ENCODE measurements at places on chromosomes 1 and 21. TPM values are rescaled to one million over a fixed set of nuclear protein-coding genes. Genes with fewer than 3 reads are reported as not detected.
A peak's percentile ranks its signal among the peaks of the same experiment; 100 is the strongest.

- no peak for DNase-seq
- H3K27ac ChIP-seq, result no peak overlapping the region
- no peaks in the 10 kb centered on the region for H3K4me1 ChIP-seq
Measured at GRCh38 chr21:34182436-34182835, 109.1 kb downstream of the MRPS6 start.

DNA sequence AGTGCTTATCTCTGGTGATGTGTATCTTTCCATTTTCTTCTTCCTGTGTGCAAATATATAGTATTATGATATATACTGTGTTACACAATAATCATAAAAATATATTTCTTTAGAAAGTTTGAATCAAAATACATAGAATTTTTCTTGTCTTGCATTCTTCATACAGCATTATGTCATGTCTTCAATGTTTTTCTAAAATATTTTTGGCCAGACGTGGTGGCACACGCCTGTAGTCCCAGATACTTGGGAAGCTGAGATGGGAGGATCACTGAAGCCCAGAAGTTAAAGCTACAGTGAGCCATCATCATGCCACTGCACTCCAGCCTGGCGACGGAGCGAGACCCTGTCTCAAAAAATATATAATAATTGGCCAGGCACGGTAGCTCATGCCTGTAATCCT, 41.6 kb downstream of the IL6R start:
- H3K27ac ChIP-seq, result no peak overlapping the region
- H3K27me3 ChIP-seq, result no peaks in the 10 kb centered on the region
- no peak for DNase-seq
- no peaks in the 10 kb centered on the region for H3K36me3 ChIP-seq

- H3K4me1 ChIP-seq, result peaks cover 21% of the 10 kb centered on the region
- H3K27ac ChIP-seq, result peak overlapping the region; percentile 51
Measured at GRCh38 chr1:232704694-232705680, 75.1 kb upstream of the SIPA1L2 start.

- H3K4me3 ChIP-seq, result no peak overlapping the region
- peak overlapping the region; percentile 1 for H3K27ac ChIP-seq
- H3K4me1 ChIP-seq, result peaks cover 28% of the 10 kb centered on the region
- no peaks in the 10 kb centered on the region for H3K36me3 ChIP-seq
- peak; percentile 70 for DNase-seq
Measured at GRCh38 chr1:7552402-7552801, 218.7 kb upstream of the VAMP3 start.

DNA sequence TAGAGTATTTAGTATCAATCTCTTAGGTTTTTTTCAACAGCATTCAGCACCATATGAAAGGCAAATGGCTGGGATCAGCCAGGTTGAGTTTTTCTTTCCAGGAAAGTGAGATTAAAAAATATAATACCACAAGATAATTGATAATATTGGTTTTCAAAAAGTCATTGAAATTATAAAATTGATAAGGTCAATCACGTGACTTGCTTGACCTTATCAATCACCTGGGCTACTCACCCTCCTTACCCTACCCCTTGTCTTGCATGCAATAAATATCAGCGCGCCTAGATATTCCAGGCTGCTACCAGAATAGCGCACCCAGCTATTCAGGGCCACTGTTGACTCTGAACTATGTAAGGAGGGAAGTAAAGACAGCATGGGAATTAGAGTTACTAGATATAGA, 31.5 kb downstream of the EBNA1BP2 start:
- no peak overlapping the region for H3K4me3 ChIP-seq
- no peak for DNase-seq
- H3K36me3 ChIP-seq, result no peaks in the 10 kb centered on the region
- H3K4me1 ChIP-seq, result no peaks in the 10 kb centered on the region

The KIF17 gene
- 0.72 TPM for total RNA-seq

The FCRLA gene
- not detected for total RNA-seq

DNA sequence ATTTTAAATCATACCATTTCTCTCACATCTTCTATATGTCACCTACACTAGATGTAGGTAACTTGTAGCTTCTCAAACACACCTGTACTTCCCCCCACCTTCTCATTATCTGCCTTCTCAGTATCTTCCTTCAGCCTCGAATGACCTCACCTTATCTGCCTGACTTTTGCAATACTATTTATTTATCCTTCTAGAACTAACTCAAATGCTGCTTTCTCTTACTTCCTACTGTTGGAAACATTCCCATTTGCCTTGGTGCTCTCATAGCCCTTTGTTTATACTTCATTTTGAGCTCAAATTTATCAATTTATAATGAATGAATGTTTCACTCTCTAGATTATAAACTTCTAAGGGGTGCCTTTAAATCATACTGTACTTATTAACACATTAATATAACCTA, 50.4 kb upstream of the KIAA1614 start:
- H3K4me3 ChIP-seq, result no peak overlapping the region
- H3K27ac ChIP-seq, result no peak overlapping the region
- no peaks in the 10 kb centered on the region for H3K36me3 ChIP-seq
- peak; percentile 26 for DNase-seq

GRCh38 chr1:234608025-234608910, 1.7 kb downstream of the IRF2BP2 start:
- no peaks in the 10 kb centered on the region for H3K27me3 ChIP-seq
- DNase-seq, result peak; percentile 93
- peaks cover 11% of the 10 kb centered on the region for H3K36me3 ChIP-seq
- peaks cover 31% of the 10 kb centered on the region for H3K4me1 ChIP-seq

DNA sequence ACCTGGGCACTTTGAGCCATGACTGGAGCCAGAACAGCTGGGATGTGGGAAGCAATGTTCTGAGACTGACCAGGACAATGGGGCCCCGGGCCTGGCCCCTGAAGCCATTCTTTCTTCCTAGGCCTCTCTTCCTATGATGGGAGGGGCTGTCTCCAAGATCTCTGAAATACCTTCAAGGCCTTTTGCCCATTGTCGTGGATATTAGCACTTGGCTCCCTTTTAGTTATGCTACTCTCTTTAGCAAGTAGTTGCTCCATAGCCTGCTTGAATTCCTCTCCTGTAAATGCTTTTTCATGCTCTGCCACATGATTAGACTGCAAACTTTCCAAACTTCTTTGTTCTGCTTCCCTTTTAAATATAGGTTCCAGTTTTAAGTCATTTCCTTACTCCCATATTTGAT, 262.9 kb upstream of the CACYBP start:
- no peak overlapping the region for H3K27ac ChIP-seq
- no peaks in the 10 kb centered on the region for H3K36me3 ChIP-seq
- H3K4me1 ChIP-seq, result no peaks in the 10 kb centered on the region
- no peak for DNase-seq
- H3K27me3 ChIP-seq, result no peaks in the 10 kb centered on the region
- no peak overlapping the region for H3K4me3 ChIP-seq

The KRTAP19-1 gene
- total RNA-seq, result not detected

The VSIG8 gene
- not detected for total RNA-seq

- H3K27ac ChIP-seq, result no peak overlapping the region
- H3K36me3 ChIP-seq, result no peaks in the 10 kb centered on the region
- no peaks in the 10 kb centered on the region for H3K27me3 ChIP-seq
- no peak overlapping the region for H3K4me3 ChIP-seq
- no peak for DNase-seq
- H3K4me1 ChIP-seq, result no peaks in the 10 kb centered on the region
Measured at GRCh38 chr1:236760986-236761385, 34.1 kb upstream of the MTR start.

DNA sequence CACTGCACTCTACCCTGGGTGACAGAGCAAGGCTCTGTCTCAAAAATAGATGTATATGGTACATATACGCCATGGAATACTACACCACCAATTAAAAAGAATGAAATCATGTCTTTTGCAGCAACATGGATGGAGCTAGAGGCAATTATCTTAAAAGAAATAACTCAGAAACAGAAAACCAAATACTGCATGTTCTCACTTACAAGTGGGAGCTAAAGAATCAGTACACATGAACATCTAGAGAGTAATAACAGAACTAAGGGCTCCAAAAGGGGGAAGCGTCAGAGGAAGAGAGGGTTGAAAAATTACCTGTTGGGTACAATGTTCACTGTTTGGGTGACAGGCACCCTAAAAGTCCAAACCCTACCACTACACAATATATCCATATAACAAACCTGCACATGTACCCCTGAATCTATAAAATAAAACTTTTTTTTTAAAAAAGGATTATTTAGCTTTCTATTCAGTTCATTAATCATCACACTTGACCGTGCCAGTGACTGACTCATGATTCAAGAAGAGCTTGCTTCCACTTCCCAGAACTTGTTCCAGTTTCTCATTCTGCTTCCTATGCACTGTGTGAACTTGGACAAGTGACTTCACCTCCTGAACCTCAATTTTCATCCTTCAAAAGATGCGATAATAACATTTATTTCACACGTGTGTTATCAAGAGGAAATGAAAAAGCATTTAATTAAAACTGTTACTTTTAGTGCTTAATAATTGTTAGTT, 109.6 kb downstream of the PLPP3 start:
- no peak overlapping the region for H3K4me3 ChIP-seq
- peak overlapping the region; percentile 31 for H3K27ac ChIP-seq
- H3K27me3 ChIP-seq, result no peaks in the 10 kb centered on the region
- no peaks in the 10 kb centered on the region for H3K36me3 ChIP-seq

GRCh38 chr1:35460796-35461195, 96.4 kb downstream of the KIAA0319L start:
- H3K4me3 ChIP-seq, result no peak overlapping the region
- H3K36me3 ChIP-seq, result peaks cover 6% of the 10 kb centered on the region
- DNase-seq, result no peak

GRCh38 chr1:246583448-246584185, 17.4 kb downstream of the CNST start:
- DNase-seq, result peak; percentile 52
- peaks cover 2% of the 10 kb centered on the region for H3K36me3 ChIP-seq
- H3K27me3 ChIP-seq, result no peaks in the 10 kb centered on the region

GRCh38 chr1:92218559-92218958, 844 bp downstream of the C1orf146 start:
- H3K4me1 ChIP-seq, result no peaks in the 10 kb centered on the region
- H3K36me3 ChIP-seq, result no peaks in the 10 kb centered on the region
- no peak overlapping the region for H3K27ac ChIP-seq
- no peak for DNase-seq
- H3K27me3 ChIP-seq, result no peaks in the 10 kb centered on the region
- H3K4me3 ChIP-seq, result no peak overlapping the region

The PRAMEF26 gene
- total RNA-seq, result not detected

The KRTAP13-2 gene
- not detected for total RNA-seq

- no peaks in the 10 kb centered on the region for H3K4me1 ChIP-seq
- H3K27ac ChIP-seq, result no peak overlapping the region
- H3K36me3 ChIP-seq, result no peaks in the 10 kb centered on the region
- DNase-seq, result no peak
- H3K4me3 ChIP-seq, result no peak overlapping the region
Measured at GRCh38 chr1:107450899-107451664, 310.2 kb downstream of the NTNG1 start.
